ENCODE measurements at places on chromosomes 2 and 18. TPM values are rescaled to one million over a fixed set of nuclear protein-coding genes. Genes with fewer than 3 reads are reported as not detected.

ZNF892 gene
- 1.9 TPM for total RNA-seq

SATB2 gene
- 9.9 TPM for total RNA-seq

TMEM169 gene
- total RNA-seq, result not detected

CROCC2 gene
- under 0.01 TPM for total RNA-seq

DNA sequence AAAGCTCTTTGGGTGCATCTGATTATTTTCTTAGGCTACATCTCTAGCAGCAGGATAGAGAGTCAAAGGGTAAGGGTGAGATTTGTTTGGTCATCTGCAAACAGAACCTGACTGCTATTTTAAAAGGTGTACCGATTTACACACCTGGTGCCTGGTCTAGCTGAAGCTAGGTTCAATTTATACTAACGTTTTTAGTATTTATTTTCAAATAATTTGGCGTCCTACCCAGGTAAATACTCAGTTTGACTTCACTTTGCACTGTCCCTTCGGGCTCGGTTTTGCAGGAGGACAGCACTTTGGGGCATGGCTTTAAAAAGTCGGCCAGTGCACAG lies 683 bp downstream of the PTRHD1 start:
- H3K27me3 ChIP-seq, result no peaks in the 10 kb centered on the region
- no peak for DNase-seq
- H3K4me1 ChIP-seq, result peaks cover 10% of the 10 kb centered on the region
- peak overlapping the region; percentile 83 for H3K4me3 ChIP-seq
- peak overlapping the region; percentile 88 for H3K27ac ChIP-seq

- H3K4me3 ChIP-seq, result no peak overlapping the region
- no peaks in the 10 kb centered on the region for H3K27me3 ChIP-seq
- no peaks in the 10 kb centered on the region for H3K36me3 ChIP-seq
- DNase-seq, result peak; percentile 63
- peaks cover 7% of the 10 kb centered on the region for H3K4me1 ChIP-seq
These were observed 8.8 kb downstream of the NFATC1 start for GRCh38 chr18:79404567-79404910.

- DNase-seq, result no peak
- H3K4me1 ChIP-seq, result peaks cover 58% of the 10 kb centered on the region
- H3K27ac ChIP-seq, result no peak overlapping the region
- H3K27me3 ChIP-seq, result no peaks in the 10 kb centered on the region
- H3K36me3 ChIP-seq, result no peaks in the 10 kb centered on the region
These were observed 73.8 kb downstream of the MAP3K20 start for GRCh38 chr2:173149491-173149890.

- H3K27ac ChIP-seq, result no peak overlapping the region
- H3K36me3 ChIP-seq, result no peaks in the 10 kb centered on the region
- no peak for DNase-seq
These were observed 787.9 kb upstream of the FANCL start for GRCh38 chr2:59029058-59029457.

- DNase-seq, result peak; percentile 61
- no peak overlapping the region for H3K27ac ChIP-seq
- no peak overlapping the region for H3K4me3 ChIP-seq
- peaks cover 50% of the 10 kb centered on the region for H3K27me3 ChIP-seq
These were observed 857 bp downstream of the RESP18 start for GRCh38 chr2:219331560-219332213.

DNA sequence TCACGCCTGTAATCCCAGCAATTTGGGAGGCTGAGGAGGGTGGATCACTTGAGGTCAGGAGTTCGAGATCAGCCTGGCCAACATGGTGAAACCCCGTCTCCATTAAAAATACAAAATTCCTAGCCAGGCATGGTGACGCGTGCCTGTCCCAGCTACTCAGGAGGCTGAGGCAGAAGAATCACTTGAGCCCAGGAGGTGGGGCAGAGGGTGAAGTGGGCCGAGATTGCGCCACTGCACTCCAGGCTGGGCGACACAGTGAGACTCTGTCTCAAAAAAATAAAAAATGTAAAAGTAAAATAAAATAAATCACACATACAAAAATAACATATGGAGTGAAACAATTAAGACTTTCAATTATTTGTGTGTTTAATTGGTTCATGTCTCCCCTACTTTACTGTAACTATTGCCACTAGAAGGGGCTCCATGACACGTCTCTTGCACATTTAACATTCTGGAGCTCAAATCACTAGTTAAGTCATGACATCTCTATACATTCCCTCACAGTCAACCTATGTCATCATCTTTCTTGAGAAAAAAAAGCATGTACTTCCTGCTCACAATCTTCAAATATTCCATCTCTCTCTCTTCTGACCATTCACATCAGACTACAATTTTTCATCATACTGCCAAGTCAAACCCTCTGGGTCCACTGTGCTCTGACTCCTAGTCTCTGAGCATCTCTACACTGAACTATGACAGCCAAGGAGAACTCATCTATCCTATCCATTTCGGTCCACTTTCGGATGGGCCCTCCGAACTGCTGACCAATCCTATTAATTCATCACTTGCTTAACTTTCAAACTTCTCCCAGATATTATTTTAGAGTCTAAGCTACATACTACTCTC lies 6.7 kb downstream of the GFPT1 start:
- H3K27me3 ChIP-seq, result no peaks in the 10 kb centered on the region
- peaks cover 5% of the 10 kb centered on the region for H3K36me3 ChIP-seq
- DNase-seq, result peak; percentile 30
- peak overlapping the region; percentile 28 for H3K27ac ChIP-seq

DNA sequence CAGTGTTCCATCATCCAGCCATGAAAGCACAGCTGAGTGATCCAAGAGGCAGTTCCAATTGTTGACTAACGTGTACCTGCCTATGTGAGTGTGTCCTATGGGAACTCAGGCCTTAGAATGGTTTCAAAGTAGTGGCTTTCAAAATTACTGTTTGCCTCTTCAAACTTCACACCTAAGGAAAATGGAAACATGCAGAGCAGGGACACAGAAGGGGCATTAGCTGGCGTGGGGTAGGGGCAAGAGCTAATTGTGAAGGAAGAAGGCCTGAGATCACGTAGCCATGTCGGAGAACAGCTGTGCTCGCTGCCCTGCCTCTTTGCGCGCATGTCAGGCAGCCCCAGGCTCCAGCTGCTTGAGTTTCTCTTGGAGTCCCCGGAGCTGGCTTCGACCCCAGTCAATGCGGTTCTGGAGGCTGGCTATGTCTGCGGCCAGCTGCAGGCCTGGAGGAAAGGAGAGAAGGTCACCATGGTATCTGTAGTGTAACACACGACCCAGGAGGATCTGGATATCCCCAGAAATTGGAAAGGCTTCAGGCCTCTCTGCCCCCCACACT lies 3.8 kb upstream of the IMP4 start:
- no peaks in the 10 kb centered on the region for H3K27me3 ChIP-seq
- H3K4me3 ChIP-seq, result no peak overlapping the region
- no peak for DNase-seq
- H3K4me1 ChIP-seq, result peaks cover 14% of the 10 kb centered on the region

DNA sequence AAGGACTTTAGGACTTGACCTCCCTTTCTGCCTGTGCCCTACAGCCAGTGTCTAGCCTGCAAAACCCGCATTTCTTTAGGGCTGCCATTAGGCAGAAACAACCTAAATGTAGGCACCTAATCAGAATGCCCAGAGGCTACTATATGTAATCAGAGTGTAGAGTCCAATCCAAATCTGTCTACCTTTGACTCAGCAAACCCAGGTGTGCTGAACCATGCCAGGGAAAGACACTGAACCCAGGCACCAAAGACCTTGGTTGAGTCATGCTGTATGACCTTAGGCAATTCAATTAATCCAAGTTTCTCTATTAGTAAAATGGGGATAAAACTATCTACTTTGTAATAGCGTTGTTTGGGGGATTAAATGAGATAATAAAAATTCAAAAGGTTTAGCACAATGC lies 20.7 kb downstream of the CAPN14 start:
- H3K4me3 ChIP-seq, result no peak overlapping the region
- no peaks in the 10 kb centered on the region for H3K4me1 ChIP-seq
- H3K27ac ChIP-seq, result no peak overlapping the region

DNA sequence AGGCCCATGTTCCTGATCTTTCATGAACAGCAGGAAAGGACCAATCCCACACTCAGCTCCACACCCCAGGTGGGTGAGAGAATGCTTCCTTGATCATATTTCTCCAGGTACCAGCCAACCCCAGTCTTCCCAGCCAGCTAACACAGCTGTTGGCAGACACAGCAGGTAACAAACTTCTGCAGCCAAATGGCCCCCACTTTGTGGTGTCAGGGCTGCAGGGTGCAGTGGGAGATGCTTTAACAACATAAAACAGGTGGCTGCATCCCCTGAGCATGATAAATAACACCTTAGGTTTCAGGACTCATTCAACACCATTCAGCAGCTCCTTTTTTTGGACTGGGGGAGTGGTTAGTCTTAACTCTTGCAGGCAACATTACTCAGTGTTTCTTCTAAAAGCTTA lies 76.7 kb upstream of the ACAA2 start:
- no peaks in the 10 kb centered on the region for H3K27me3 ChIP-seq
- no peaks in the 10 kb centered on the region for H3K4me1 ChIP-seq
- no peaks in the 10 kb centered on the region for H3K36me3 ChIP-seq

DNA sequence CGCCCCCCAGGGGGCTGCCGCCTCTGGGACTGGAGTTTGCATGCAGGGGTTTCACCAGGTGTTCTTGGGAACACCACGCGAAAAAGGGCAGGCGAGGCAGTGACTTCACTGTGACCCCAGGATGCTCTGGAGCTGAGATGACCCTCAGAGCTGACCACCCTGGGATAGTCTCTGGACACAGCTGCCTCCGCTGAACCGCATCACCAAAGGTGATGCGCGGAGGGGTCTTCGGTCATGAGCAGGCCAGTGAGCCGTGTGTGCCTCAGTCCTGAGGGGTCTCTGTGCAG lies 17.5 kb downstream of the GPR35 start:
- H3K27ac ChIP-seq, result no peak overlapping the region
- no peak for DNase-seq
- H3K4me3 ChIP-seq, result no peak overlapping the region
- no peaks in the 10 kb centered on the region for H3K4me1 ChIP-seq

DNA sequence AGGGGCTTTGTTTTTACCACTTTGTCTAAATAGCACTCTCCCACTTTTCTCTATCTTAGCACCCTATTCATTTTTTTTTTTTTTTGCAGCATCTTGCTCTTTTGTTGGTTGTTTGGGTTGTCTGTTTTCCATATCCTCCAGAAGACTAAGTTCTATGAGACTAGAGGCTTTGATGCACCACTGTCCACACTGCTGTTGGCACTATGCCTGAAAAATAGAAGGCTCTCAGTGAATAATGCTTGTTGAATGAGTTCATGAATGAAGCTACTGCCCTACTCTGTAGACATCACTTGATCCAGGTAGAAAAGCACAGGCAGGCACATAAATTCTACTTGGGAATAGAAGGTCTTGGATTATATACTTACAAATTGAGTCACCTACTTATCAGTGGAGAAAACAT lies 7.3 kb downstream of the IL1A start:
- no peak overlapping the region for H3K4me3 ChIP-seq
- H3K27ac ChIP-seq, result no peak overlapping the region
- DNase-seq, result no peak
- no peaks in the 10 kb centered on the region for H3K27me3 ChIP-seq
- no peaks in the 10 kb centered on the region for H3K36me3 ChIP-seq

DNA sequence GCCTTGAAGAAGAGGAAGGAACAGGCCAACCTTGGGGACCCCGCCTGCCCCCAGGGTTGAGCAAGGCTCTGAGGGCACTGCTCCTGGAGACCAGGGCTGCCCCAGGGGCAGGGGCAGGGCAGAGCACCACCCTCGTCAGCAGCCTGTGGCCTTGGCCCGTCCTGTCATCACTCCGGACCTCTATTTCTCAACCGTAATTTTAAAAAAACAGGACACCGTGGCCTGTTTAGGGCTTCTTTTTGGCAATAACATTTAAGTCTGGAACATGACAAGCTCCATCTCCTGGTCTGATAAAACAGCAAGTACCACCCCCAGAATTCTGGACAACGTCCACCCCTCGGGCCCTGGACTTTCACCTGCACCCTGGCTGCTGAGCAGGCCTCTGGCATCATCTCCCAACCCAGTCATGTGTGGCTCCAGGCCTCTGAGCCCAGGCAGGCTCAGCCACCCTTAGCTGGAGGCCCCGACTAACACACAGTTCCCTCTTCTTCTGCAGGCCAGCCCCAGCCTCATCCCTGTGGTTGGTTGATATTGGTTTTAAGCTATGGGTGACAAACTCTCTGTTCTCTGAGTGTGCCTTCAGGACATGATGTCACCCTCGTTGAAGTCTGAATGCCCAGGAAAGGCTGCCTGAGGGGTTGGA lies 22.6 kb upstream of the ID2 start:
- H3K4me1 ChIP-seq, result peaks cover 29% of the 10 kb centered on the region
- no peak overlapping the region for H3K4me3 ChIP-seq
- H3K27me3 ChIP-seq, result no peaks in the 10 kb centered on the region
- no peaks in the 10 kb centered on the region for H3K36me3 ChIP-seq
- no peak for DNase-seq

- H3K27me3 ChIP-seq, result no peaks in the 10 kb centered on the region
- peak; percentile 90 for DNase-seq
- H3K36me3 ChIP-seq, result no peaks in the 10 kb centered on the region
- peak overlapping the region; percentile 98 for H3K4me3 ChIP-seq
- H3K4me1 ChIP-seq, result peaks cover 53% of the 10 kb centered on the region
- H3K27ac ChIP-seq, result peak overlapping the region; percentile 97
These were observed 464 bp upstream of the SESTD1 start for GRCh38 chr2:179265082-179265510.

DNA sequence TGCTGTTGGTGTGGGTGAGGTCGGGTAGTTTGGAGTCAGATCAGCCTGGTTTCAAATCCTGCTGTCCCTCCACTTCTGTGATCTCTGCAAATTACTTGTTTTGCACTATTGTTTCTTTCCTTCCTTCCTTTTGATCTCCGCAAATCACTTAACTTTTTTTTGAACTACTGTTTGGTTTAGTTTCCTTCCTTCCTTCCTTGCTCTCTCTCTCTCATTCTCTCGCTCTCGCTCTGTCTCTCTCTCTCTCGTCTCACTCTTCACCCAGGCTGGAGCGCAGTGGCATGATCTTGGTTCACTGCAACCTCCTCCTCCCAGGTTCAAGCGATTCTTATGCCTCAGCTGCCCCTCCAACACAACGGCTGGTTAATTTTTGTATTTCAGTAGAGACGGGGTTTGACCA lies 141.6 kb upstream of the ITGA6 start:
- no peaks in the 10 kb centered on the region for H3K27me3 ChIP-seq
- DNase-seq, result no peak
- H3K27ac ChIP-seq, result peak overlapping the region; percentile 39
- H3K36me3 ChIP-seq, result no peaks in the 10 kb centered on the region
- no peak overlapping the region for H3K4me3 ChIP-seq
- H3K4me1 ChIP-seq, result peaks cover 37% of the 10 kb centered on the region

All from GM23248 (cell line).